Left renal pelvis (tissue), 4 donors: ENCODE measurements at places on chromosomes 7 and 10.

DNA sequence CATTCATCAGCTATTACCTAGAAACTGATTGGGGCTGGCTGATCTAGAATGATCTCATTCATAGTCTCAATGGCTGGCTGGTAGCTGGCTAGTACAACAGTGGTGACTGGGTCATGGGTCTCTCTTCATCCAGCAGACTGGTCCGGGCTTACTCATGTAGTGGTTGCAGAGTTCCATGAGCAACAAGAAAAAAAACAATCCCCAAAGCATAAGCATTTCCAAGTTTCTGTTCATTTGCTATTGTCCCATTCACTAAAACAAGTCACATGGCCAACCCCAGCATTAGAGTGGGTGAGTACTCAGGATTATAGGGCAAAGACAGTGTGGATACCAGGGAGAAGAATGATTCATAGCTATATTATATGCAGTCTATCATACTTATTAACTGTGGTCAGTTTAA is 85.2 kb upstream of the SEMA3C start:
- DNase-seq, result no peak

- DNase-seq, result peak; percentile 36
Observed at GRCh38 chr7:47945261-47946015, 2.8 kb downstream of the PKD1L1 start.

GRCh38 chr7:155395176-155395797 is 62.6 kb upstream of the EN2 start:
- no peak for DNase-seq

DNA sequence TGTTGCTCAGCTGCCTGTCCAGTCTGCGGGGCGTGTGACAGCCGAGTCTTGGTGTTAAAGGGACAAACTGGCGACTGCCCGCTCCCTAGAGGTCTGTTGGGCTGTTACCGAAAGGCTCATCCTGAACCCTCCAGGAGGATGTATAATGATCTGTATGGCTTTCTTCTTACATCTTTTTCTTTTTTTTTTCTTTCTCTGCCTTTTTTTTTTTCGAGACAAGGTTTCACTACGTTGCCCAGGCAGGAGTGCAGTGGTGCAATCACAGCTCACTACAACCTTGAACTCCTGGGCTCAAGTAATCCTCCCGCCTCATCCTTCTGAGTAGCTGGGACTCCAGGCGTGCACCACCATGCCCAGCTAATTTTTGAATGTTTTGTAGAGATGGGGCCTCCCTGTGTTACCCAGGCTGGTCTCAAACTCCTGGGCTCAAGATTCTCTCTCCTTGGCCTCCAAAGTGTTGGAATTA is 857 bp downstream of the INTS15 start:
- no peak for DNase-seq

- no peak for DNase-seq
Observed at GRCh38 chr10:95214793-95215192, 20.8 kb downstream of the ACSM6 start.

- no peak for DNase-seq
Observed at GRCh38 chr10:75682649-75683557, 251.5 kb downstream of the LRMDA start.

GRCh38 chr7:115822801-115823200 is 207.8 kb downstream of the TFEC start:
- DNase-seq, result no peak

DNA sequence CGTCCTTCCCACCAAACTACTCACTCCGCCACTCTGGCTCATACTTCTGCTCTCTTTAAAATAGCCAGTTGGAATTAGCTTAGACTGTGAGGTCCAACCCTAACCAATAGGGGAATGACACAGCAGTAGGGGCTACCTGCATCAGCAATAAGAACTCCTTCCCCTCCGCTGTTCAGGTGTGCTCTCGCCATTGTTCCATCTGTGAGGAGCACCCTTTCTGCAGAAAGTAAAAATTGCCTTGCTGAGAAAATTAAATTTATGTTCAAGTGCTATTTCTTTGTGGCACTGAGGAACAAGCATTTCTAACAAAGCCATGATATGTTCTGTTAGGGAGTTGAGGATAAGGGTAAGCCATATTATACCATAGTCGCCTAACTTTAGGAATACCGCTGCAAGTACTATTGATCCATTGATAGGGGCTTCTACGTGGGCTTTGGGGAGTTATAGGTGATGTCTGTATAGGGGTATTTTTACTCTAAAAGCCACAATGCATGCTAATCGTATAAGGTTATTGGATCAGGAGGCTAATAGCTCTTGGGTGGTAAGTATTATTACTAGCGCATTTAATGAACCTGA is 1269.5 kb downstream of the TYW1 start:
- DNase-seq, result no peak

- no peak for DNase-seq
Observed at GRCh38 chr7:36058020-36058592, 94.9 kb upstream of the EEPD1 start.

- DNase-seq, result no peak
Observed at GRCh38 chr10:43598446-43598845, 7.8 kb upstream of the ZNF485 start.

GRCh38 chr10:91556691-91557566 is 75.9 kb downstream of the PPP1R3C start:
- DNase-seq, result no peak

DNA sequence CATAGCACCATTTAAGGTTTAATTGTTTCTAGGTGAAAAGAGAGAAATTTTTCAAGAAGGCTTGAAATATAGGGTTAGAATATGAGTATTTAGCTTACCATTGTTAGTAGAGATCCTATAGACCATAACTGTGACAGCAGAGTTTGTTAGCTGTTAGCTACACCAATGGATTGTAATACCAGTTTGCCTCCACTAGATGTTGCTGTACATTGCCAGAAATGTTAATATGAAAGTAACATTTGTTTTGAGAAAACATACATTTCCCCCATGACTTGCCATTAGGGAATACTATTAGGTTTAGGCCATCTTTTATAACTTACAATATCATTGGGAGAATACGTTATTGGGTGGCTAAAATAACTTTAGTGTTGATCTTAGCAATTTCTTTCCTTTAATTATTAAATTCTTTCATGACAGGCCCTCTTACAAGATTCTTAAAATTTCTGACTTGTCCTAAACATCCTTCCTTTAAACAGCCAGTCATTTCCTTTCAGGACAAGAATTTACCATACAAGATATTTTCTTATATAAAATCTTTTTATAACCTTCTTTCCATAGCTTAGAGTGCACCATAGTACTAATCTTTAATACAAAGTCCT is 39.5 kb downstream of the ZNF117 start:
- DNase-seq, result peak; percentile 27

GRCh38 chr7:44307301-44307900 is 18.0 kb downstream of the CAMK2B start:
- no peak for DNase-seq

GRCh38 chr7:68401313-68401712 is 1197.0 kb upstream of the AUTS2 start:
- DNase-seq, result no peak

GRCh38 chr10:113103131-113103840 is 153.2 kb downstream of the TCF7L2 start:
- no peak for DNase-seq

DNA sequence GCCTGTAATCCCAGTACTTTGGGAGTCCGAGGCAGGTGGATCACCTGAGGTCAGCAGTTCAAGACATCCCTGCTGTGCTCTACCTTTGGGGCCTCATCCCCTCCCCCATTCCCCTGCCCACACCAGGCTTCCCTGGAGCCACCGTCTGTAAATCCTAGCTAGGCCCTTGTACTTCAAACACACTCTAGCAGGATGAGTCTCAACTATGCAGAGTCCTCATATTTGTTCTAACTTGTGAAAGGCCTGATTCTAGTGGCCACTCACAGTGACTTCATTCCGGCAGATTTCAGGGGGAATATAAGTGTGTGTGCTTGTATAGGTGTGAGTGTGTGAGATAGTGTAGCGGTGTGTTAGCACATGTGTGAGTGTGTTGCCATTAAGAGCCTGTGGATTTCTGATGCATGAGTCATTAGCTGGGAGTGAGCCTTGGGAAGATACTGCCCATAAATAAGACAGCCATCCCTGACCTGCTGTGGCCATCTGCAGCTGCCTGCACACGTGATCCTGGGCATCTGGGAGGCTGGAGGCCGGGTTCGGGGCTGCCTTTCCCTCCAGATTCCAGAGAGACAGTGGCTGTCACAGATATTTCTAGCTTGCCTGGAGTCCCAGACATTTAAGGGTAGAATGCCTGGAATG is 1.7 kb upstream of the NEURL1 start:
- DNase-seq, result no peak

- no peak for DNase-seq
Observed at GRCh38 chr10:34018784-34019183, 684.3 kb upstream of the NRP1 start.

DNA sequence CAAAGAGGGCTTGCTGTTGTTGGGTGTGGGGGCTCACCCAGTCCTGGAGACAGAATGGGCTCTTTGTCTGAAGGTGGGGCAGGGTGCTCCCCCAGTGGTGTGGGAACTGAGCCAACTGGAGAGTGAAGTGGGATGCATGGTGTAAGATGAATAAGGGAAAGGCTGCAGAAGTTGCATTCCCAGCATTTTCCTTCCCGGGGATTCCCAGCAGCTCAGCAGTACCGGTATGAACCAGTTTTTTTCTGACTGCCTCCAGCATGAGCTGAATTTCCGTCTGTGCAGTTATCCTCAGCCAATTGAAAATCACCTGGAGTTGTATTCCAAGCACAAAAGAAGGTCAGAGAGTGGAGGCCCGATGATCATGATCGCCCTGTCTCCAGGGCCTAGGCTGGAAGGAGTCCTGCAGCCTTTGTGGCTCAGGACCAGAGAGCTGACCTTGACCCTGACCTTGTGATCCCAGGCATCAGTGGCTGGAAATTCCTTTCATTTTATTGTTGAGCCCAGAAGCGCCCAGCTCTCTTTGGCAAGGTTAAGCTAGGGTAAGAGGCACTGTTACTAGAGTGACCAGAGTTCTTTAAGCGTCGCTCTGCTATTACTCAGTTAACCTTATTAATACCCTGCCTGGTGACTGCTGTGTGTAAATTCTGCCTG is 33.4 kb downstream of the OGDH start:
- peak; percentile 70 for DNase-seq

GRCh38 chr10:80168679-80169380 is 36.3 kb downstream of the PLAC9 start:
- no peak for DNase-seq

- DNase-seq, result no peak
Observed at GRCh38 chr7:39969431-39969830, 19.4 kb downstream of the CDK13 start.

- DNase-seq, result no peak
Observed at GRCh38 chr10:106996510-106996909, 168.0 kb downstream of the SORCS1 start.

- DNase-seq, result peak; percentile 14
Observed at GRCh38 chr7:18086165-18087025, 58.7 kb upstream of the PRPS1L1 start.

DNA sequence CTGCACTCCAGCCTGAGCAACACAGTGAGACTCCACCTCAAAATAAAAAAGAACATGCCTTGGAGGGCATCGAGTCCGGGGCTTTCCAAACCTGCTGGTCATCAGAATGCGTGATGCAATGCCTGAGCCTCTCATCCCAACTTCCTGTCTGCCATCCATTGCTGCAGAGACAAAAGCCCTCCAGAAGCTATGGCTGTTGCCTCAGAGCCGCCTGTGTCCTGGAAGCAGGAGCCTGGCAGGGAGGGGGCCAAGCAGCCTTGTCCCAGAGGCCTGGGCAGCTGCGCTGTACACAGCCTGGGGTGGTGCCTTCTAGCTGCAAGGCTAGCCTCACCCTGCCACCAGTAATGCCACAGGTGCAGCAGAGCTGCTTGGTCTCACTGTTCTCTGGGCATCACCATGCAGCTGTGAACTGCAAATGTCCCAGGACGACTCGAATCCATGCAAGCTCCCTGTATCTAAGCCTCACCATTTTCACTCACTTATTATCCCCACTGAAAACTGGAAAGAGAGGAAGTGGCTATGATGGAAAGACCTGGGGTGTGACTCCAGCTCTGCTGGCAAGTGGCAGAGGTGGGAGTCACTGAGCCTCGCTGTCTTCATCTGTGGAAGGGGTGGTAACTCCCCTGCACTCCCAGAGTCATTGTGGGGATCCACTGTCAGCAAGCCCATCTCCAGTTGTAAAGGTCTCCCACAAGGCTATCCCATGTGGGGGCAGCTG is 7.0 kb downstream of the ALOX5 start:
- DNase-seq, result no peak

- DNase-seq, result no peak
Observed at GRCh38 chr10:72850861-72851260, 42.7 kb upstream of the OIT3 start.

GRCh38 chr7:141452911-141453310 is 98.3 kb upstream of the AGK start:
- DNase-seq, result no peak

GRCh38 chr7:38321967-38322366 is 48.5 kb upstream of the TARP start:
- DNase-seq, result no peak

- no peak for DNase-seq
Observed at GRCh38 chr10:81603106-81603620, 271.8 kb upstream of the NRG3 start.

GRCh38 chr7:140084972-140085371 is 22.2 kb upstream of the PARP12 start:
- DNase-seq, result no peak
